ENCODE measurements at places on chromosomes 16 and 17.

GRCh38 chr17:41678907-41679739, 9.6 kb upstream of the EIF1 start:
- peak; percentile 27 for DNase-seq

DNA sequence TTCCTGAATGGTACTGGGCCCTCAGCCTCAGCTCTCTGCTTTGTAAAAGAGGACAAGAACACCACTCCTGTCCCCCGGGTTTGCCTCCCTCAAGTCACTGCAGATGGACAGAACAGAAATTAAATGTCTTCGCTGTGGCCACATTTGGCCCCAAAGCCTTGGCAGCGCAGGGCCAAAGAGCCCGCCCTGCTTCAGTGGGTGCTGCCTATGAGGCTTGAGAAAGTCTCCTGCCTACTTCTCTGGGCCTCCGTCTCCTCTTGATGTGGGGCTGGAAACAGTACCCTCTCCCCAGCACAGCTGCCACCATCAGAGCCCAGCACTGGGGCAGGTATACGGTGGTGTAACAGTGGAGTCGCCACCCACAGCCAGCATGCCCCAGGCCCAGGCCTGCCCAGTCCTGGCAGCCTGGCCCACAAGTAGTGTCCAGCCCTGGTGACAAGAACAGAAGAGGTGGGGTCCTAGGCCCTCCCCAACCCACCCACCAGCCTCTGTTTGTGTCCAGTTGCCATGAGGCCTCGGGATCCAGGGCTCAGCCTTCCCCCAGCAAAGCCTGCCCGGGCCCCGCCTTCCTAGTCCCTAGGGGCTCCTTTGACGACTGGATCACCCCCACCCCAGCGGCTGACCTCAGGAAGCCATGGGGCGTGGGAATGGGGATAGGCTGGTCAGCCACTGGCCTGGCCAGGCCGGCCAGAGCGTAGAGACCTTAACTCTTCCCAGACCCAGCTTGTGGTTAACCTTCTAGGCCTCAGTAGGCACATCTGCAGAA, 3.9 kb upstream of the TPPP3 start:
- no peak for DNase-seq

- no peak for DNase-seq
Measured at GRCh38 chr17:82678265-82678891, 20.1 kb downstream of the RAB40B start.

GRCh38 chr17:81328978-81329926, 34.1 kb upstream of the SLC38A10 start:
- DNase-seq, result no peak

DNA sequence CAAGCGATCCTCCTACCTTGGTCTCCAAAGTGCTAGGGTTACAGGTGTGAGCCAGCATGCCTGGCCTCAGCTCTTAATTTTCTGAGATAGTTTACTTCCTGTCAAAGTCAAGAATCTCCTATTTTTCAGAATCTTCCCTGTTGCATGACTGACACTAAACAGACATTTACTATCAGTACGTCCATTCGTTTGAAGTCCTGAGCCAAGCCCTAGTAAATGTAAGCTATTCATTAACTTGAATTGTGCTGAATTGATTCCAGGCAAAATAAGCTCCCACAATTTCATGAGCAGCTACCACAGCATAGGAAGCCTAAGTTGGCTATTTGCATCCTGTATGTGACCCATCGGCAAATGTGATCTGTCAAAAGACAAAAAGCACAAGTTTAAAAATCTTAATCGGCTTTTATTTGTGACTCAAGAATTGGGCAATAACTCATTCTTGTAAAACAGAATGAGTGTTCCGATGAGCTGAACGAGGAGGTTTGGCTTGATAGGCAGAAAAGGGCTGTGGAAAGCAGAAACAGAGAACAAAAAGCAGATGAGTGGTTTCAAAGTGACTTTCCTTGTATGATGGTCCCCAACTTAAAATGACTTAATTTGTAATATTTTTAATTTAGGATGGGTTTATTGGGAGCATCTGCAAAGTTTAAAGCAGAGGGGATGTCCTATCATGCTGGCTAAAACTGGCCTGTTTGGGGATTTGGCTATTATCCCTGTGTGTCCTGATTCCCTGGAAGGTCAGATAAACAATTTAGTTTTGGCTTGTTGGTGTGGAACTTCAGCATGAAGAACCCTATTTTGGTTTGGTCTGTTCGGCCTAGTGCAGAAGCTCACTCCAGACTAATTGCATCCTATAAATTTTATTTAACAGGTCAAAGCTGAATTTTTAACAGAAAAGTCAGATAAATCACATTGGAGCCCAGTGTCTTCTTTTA, 14.2 kb downstream of the RNF112 start:
- DNase-seq, result no peak

DNA sequence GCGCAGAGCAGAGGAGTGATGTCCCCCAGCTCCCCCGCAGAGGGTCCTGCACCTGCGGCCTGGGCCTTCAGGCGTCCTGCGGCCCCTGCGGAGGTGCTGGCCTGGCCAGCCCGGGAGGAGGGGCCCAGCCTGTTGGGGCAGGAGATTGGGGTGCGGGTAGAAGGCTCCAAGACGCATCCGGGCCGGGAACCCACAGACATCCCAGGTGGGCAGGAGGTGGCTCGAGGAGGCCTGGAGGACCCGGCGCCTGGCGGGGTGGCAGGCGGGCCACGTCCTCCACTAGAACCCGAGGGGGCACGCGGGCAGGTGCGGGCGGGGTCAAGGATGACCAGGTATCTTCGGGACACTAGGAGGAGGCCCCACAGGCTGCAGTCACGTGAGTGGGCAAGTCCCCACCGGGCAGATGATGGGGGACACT, 647 bp upstream of the SECTM1 start:
- no peak for DNase-seq

- DNase-seq, result no peak
Measured at GRCh38 chr16:15055141-15056053, 477 bp downstream of the NTAN1 start.

Data from stimulated activated CD4-positive, alpha-beta T cell treated with anti-CD3 and anti-CD28 coated beads, Interleukin-1b, Interleukin-23, amount 100 ng/mL, for 4 hours (primary cell).